ENCODE measurements at places on chromosomes 3 and 15.

DNA sequence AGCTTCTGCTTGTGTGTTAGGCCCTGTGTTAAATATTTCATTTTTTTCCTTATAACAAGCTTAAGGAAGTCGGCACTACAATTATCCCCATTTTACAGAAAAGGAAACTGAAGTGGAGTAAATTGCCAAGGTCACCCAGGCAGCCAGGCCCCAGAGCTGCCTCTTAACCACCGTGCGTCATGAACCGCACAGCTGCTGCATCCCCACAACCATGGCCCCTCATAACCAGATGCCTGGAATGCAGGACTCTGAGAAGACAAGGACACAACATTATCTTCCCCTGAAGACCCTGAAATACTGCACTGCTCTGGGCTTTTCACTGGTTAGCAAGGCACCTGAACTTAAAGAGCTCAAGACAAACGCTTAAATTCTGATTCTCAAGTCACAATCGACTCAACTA lies 14.6 kb downstream of the LRIG1 start:
- DNase-seq: no peak

GRCh38 chr3:49703443-49703927 lies 14.1 kb downstream of the RNF123 start:
- DNase-seq: no peak

DNA sequence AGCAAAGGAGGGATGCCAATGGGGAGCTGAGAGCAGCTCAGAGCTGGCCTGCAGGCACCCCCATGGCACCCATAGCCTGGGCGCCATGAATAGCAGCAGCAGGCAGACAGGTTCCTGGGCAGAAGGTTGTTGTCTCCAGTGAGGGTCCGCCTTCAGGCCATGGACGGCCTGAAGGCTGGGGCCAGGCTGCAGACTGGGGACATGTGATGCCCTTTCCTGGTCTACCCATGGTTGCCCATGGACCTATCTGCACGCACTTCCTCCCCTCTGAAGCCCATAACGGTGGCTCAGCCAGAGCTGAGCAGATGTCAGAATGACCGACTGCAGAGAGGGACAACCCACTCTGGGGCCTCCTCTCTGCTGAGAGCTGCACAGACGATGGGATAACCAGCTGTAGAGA lies 256.8 kb downstream of the PLOD2 start:
- no peak for DNase-seq

- no peak for DNase-seq
Observed at GRCh38 chr3:108008931-108009639, 81.7 kb downstream of the CD47 start.

DNA sequence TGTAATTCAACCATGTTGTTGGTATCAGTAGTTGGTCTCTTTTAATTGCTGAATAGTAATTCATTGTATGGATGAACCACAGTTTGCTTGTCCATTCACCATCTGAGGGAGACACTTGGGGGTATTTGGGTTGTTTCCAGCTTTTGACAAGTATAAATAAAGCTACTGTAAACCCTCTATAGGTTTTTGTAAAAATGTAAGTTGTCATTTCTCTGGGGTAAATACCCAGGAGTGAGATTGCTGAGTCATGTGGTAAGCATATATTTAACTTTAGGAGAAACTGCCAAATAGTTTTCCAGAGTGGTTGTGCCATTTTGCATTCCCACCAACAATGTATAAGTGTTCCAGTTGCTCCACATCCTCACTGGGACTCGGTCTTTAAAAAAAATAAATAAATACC lies 15.4 kb upstream of the LHFPL4 start:
- DNase-seq: no peak

GRCh38 chr3:104629038-104629437 lies 737.7 kb upstream of the ALCAM start:
- no peak for DNase-seq

DNA sequence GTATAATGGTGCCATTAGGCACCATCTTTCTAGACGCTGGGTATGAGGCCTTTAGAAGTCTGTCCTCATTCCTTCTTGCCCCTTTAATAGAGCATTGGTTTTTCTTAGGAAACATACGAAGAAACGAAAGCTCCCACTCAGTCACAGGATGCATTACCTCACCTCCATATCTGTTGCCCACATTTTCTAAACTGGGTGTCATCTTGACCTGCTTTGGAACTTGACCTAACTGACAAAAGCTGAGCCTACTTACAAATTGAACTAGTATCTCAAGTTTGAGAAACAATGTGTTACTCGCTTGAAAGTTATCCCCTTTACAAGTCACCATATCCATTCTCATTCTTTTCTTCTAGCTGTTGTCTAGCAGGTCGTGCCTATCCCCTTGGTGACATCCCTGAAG lies 102.7 kb downstream of the VPS8 start:
- no peak for DNase-seq

DNA sequence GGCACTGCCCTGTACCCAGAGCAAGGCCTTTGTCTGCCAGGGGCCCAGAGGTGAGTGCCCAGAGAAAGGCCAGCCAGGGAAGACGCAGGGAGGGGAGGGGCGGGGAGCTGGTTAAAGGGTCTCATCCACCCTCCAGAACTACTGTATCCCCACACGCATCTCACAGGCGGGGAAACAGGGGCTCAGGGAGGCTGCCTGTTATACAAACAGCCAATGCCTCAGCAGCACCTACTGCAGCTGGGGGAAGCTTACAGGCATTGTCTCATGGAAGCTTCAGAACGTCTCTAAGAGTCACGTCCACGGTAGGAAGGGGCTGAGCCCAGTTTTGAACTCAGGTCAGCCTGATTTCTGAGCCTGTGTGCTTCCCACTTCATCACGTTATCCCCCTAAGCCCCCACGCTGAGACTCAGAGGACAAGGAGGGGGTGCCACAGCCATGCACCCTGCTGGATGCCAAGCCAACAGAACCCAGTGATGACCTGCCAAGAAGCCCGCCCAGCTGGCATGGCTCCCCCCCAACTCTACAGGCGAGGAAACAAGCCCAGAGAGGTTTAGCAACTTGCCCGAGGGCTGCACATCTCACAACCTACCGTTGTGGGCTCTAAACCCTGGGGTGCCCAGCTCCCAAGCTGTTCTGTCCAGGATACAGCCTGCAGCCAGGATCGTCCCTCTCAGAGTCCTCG lies 54.5 kb downstream of the IQSEC1 start:
- DNase-seq: no peak

GRCh38 chr15:100464888-100465287 lies 63.9 kb downstream of the CERS3 start:
- no peak for DNase-seq

GRCh38 chr3:105222568-105223093 lies 144.1 kb upstream of the ALCAM start:
- DNase-seq: no peak

DNA sequence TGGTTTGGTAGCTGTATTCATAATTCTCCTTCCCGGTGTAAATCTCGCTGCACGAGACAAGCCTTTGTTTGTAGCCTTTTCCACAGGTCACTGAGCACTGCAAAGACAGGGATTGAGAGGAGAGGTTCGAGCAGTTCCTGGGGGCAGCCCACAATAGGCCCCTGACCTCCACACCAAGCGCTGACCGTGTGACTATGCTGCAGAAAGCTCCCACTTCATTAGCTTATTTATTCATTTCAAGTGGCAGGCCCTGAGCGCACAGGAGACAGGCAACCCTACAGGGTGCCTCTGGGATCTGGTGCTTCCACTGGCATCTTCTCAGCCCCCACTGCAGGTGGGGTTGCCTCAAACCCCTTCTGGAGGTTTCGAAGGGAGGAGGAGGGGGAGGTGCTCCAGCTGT lies 140.9 kb downstream of the ADAMTS9 start:
- DNase-seq: no peak

- no peak for DNase-seq
Observed at GRCh38 chr15:31274496-31275330, 51.9 kb upstream of the KLF13 start.

DNA sequence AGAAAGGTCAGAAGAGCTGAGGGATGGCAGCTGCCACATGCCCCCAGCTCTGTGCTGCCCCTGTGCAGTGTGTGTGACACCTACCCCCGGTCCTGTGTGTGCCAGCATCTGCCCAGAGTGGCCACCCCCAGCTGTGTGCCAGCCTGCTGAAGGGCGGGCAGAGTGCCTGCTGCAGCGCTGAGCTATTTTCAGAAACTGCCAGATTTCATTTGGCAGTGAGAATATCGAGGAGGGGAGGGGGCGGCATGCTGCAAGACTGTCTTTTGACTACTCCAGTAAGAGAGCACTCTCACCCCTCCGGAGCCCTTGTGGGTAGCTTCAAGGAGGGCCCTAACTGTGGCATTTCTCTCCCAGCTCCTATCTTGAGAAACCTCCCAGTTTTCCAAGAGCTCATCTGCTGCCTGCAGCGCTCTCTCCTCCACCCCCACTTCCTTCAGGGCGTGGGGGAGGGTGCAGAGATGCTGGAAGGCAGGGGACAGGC lies 25.2 kb upstream of the DOCK3 start:
- no peak for DNase-seq

DNA sequence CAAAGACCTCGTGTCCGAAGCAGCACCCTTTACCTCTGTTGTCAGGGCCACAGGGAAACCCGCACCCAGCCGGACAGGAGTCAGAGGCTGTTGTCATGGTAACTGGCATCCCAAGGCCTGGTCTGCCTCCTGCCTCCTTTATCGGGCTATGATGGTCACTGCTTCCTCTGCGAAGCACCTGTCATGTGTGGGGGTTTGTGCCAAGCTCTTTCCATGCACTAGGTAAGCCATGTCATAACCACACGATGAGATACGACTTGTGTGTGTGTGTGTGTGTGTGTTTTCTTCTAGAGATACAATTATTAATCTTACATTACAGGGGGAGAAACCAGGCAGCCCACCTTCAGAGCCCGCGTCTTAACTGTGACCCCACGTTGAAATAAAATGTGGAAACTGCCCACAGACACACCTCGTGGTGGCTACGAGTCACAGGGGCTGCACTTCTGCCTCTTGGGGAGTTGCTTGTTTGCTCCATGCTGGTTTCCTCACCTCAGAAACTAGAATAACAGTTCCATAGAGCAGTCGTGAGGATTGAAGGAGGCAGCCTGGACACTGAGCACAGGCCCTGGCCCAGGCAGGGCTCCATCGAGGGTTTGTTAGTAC lies 18.0 kb downstream of the ZDHHC19 start:
- no peak for DNase-seq

- DNase-seq: no peak
Observed at GRCh38 chr15:73688455-73688854, 4.3 kb downstream of the CD276 start.

DNA sequence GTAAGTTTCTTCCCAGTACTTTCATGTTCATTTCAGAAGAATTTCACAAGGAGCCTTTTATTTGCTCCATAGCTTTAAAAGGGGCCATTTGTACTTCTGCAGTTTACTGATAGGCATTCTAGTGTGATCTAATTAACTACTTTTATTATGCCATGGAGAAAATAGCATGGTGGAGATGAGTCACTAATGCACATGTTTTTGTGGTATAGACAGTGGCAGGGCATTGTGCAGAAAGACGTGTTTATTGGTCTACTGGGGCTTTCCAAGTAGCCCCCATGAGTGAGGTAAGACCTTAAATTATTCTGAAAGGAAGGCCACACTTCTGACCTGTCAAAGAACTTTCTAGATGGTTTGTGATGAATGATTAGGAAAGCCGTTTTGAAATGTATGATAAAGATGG lies 810.0 kb upstream of the NR2F2 start:
- no peak for DNase-seq

GRCh38 chr15:64775551-64776401 lies at the start of gene RBPMS2:
RBPMS2 (minus strand) TSS chr15:64775589; CDS start chr15:64775319, 270 bp downstream.
- no peak for DNase-seq

- no peak for DNase-seq
Observed at GRCh38 chr15:60661080-60661645, 182.2 kb upstream of the ICE2 start.

DNA sequence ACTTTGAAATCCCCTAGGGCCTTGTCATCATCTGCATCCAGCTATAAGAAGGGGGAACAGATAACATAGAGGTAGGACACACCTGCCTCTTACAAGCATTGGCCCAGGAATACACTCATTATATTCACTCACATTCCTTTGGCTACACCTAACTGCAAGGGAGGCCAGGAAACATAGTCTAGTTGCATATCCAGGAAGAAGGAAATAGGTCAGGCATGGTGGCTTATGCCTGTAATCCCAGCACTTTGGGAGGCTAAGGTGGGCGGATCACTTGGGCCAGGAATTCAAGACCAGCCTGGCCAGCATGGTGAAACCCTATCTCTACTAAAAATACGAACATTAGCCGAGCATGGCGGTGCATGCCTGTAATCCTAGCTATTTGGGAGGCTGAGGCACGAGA lies 48.8 kb downstream of the GTPBP8 start:
- no peak for DNase-seq

DNA sequence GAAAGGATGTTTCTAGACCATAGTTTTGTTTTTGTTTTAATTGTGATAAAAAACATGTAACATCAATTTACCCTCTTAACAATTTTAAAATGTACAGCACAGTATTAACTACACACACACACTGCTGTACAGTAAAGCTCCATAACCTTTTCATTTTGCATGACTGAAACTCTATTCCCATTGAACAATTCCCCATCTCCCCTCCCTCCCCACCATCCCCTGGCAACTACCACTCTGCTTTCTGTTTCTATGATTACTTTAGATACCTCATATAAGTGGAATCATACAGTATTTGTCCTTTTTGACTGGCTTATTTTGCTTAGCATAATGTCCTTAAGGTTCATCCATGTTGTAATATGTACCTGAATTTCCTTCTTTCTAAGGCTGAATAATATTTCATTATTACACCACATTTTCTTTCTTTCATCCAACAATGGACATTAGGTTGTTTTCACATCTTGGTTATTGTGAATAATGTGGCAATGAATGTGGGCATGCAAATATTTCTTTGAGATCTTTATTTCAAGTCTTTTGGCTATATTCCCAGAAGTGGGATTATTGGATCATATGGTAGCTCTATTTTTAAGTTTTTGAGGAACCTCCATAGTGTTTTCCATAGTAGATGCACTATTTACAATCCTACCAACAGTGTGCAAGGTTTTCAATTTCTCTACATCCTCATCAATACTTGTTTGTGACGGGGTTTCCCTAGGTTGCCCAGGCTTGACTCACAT lies 10.7 kb downstream of the CHST14 start:
- DNase-seq: no peak

- no peak for DNase-seq
Observed at GRCh38 chr3:13404626-13405452, 15.3 kb downstream of the NUP210 start.

GRCh38 chr3:54322354-54322753 lies 200.0 kb downstream of the CACNA2D3 start:
- DNase-seq: no peak

DNA sequence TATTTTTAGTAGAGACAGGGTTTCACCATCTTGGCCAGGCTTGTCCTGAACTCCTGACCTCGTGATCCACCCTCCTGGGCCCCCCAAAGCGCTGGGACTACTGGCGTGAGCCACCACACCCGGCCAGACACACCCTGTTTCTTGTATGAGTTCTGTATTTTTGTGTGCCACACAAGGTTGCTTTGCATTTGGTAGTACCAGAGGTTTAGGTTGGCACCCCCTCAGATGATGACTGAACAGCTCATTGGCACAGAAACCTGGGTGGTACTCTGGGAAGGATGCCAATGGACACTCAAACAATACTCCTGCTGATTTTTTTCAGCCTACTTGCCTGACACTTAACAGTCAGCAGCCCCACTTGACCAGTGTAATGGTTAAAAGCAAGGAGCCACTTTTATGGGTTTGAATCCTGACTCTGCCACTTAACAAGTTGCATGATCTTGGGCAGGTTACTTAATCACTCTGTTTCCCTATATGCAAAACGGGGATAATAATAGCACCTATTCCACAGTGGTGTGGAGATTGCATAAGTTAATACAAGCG lies 39.2 kb upstream of the BCL2A1 start:
- no peak for DNase-seq

GRCh38 chr3:37174532-37175126 lies at the start of gene LRRFIP2:
LRRFIP2 (minus strand) TSS chr3:37174582; CDS start chr3:37148983, 25,599 bp downstream.
- DNase-seq: no peak
